NB4 (cell line): ENCODE measurements at places on chromosomes 5 and 9.

DNA sequence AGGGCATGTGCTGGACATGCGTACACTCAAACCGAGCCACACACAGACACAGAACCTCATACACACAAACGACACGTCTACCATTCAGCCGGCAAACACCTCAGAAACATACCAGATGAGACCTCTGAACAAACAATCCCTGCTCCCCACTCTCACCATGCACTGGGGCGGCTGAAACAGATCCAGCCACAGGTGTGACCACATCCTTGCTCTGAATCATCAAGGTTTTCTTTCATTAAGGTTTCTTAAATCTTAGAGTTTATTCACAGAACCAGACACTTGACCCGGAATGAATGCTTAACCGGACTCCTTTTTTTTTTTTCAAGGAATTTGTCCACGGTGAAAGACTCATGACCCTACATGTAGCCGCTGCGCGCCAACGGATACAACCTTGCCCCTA, 26.2 kb downstream of the TERT start:
- DNase-seq, result no peak

DNA sequence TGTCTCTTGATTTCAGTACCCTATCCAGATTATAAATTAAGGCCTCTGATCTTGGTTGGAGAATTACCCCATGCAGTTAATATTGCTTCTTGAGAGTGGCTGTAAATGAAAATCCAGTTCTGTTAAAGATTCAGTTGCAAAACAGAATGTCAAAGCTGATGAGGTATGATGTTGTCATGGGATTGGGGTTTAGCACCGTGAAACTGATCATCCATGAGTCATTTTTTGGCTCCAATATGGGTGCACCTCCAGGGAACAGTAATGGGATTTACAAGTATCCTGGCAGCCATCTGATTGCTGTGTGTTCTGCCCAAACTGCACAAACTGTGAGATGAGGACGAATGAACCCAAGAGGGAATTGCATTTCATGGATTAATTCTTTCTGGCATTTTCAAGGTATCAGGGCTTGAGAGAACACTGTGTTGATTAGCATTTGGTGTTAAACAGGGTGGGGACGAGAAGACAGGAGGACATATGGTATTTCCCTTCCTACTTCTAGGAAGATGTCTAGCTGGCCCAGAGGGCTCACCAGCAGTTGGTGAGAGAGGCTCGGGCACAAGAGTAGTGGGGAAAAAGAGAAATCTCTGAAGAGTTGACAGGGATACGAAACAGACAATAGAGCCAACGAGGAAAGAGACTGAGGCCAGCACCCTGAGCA, 214.7 kb downstream of the GAS1 start:
- no peak for DNase-seq

GRCh38 chr5:173256800-173257199, 21.8 kb upstream of the NKX2-5 start:
- DNase-seq, result no peak

GRCh38 chr5:96176022-96176421, 214.4 kb upstream of the ELL2 start:
- no peak for DNase-seq

DNA sequence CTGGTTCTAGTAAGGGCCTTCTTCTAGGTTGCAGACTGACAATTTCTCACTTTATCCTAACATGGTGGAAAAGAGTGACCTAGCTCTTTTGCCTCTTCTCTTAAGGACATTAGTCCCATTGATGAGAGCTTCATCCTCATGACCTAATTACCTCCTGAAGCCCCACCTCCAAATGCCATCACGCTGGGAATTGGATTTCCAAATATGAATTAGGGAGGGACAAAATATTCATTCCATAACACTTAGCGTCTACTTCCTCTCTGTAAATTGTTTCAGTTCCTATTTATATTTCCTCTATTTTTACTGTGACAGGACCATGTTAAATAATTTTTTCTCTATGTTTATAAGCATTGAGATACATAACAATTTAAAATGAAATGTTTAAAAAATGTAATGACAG, 408.8 kb downstream of the CDH10 start:
- no peak for DNase-seq
